Activated T-helper 17 cell treated with anti-CD3 and anti-CD28 coated beads, Interleukin-2, amount 50 U/mL, for 72 hours (primary cell): ENCODE measurements at places on chromosomes 13 and 19.

GRCh38 chr19:15417699-15418098 is 1.1 kb downstream of the AKAP8L start:
- ATAC-seq = no peak

- no peak for ATAC-seq
Measured at GRCh38 chr19:38932425-38933179, 1.9 kb downstream of the MRPS12 start.

- ATAC-seq = no peak
Measured at GRCh38 chr19:472005-472858, 11.4 kb upstream of the SHC2 start.

DNA sequence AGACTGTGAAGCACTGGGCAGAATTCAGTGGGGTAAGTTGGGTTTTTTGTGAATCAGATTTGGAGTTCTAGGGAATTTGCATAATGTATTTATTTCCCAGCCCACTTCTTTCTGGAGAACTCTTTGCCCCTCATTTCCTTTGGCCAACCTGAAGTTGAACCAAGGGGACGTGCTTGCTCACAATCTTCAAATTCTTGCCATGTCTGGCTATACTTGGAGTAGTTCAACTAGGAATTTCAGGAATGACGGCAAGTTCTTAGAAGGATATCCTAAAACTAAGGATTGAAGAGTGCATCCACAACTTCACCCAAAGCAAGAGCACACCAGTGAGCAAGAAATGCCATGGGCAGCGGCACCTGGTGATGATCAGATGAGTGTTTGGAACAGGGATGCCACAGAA is 88.5 kb downstream of the TEX26 start:
- ATAC-seq = no peak

DNA sequence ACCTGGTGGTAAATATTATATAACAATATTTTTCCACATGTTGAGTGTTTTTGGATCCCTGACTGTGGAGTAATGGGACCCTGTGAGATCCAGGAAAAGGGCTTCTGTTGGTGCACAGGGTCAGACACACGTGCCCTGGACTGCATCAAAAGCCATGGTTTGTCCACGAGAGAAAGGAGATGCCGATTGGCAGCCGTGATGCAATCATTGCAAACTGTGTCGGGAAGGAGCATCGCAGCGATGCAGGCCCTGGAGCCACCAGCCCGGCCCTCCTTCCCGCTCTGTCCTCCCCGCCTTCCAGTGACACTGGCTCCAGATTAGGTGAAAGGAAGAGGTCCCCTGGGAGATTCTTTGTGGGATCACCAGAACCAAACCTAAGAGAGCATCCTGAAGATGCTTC is 9.1 kb downstream of the COL4A2 start:
- no peak for ATAC-seq

- no peak for ATAC-seq
Measured at GRCh38 chr13:99270518-99270917, 12.3 kb upstream of the GPR18 start.

DNA sequence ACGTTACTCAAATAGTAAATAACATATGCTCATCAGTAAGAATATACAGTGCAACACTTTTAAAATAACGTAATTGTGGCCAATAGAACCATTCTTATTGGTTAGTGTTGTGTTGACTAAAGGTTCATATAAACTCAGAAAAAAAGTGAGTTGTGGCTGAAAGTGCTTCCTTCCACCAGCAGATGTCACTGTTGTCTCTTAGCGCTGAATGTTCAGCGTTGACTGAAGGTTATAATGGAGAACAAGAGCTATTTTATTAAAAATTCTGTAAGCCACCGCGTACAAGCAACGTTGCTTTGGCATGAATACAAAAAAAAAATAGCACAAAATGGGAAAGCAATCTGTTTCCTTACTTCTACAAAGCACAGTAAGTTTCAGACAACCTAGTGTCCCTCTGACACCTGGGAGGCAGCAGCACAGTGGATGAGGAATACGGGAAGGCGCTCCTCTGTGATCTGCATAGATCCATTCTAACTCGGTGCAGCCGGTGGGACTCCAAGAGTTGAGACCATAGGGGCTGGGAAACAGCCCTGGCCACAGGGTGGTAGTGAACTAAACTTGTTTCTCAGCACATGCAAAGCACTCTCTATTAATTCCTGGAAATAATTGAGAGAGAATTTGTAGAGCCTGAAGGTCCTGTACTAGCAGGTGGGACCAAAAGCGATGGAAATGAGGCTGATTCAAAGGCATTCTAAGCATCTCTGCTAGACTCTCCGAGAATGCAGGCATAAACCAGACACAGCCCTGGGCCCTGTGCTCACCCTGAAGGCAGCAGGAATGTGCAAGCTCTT is 23.9 kb upstream of the OXGR1 start:
- ATAC-seq = peak; percentile 31

DNA sequence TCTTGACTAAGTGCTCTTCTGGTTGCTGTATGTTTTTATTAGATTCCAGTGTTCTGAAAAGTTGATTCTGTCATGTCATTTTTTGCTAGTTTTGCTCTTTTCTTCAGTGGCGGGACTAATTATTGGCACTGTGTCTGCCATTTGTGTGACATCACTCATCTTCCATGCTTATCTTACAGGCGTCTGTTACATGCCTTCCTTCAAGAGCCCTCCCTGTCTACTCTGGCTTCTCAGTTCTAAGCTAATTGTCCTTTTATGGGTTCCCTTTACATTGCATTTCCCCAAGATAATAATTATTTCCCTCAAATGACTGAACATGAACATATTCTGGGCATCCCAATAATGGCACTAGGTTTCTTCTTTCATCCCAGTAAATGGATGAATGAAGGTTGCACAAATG is 459.1 kb downstream of the DCT start:
- no peak for ATAC-seq

GRCh38 chr19:41352609-41353465 is 885 bp downstream of the TGFB1 start:
- ATAC-seq = peak; percentile 18

- ATAC-seq = no peak
Measured at GRCh38 chr13:97330448-97330847, 103.5 kb upstream of the RAP2A start.

DNA sequence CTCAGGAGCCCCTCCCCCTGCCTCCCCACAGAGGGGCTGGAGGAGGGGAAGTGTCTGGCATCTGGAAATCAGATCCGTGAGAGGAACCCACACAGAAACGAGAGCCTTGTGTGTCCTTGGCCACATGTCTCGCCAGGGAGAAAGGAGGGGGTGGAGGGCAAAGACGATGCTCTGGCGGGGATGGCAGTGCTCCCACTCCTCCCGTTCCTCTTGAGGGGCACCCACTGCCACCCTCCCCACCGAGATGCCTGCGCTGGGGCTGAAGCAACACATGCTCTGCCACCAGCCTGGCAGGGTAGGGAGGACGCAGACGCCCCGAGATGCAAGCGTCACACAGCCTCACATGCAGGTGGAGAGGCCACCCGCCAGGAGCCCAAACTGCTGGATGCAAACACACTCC is 2.8 kb downstream of the ADGRL1 start:
- ATAC-seq = no peak
